Skin of body (tissue), 3 donors: ENCODE measurements at places on chromosomes 13 and 19.

GRCh38 chr19:16139752-16140151 lies 3.7 kb upstream of the HSH2D start:
- DNase-seq = no peak

DNA sequence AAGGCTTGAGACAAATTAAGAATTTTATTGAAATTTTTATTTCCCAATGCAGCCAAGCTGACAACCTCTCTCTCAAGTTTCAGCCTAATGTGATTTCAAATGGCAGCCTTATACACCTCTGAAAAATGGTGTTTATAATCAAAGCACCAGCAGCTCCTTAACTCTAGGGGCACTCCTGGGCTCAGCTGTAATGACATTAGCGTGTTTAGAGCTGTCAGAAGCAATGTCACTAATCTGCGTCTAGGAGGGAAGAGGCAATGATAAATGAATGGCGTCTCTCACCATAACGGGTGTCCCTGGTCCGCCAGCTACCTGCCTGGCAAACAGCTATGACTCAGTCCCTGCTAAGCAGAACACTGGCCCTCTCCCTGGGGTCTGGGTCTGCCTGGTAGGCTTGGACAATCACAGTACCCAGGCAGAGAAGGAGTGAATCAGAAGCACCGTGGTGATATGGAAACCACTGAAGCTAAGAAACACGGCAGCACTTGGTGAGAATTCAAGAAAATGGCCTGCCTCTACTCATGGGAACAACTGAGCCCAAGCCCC lies 131.8 kb upstream of the VSTM2B start:
- no peak for DNase-seq

DNA sequence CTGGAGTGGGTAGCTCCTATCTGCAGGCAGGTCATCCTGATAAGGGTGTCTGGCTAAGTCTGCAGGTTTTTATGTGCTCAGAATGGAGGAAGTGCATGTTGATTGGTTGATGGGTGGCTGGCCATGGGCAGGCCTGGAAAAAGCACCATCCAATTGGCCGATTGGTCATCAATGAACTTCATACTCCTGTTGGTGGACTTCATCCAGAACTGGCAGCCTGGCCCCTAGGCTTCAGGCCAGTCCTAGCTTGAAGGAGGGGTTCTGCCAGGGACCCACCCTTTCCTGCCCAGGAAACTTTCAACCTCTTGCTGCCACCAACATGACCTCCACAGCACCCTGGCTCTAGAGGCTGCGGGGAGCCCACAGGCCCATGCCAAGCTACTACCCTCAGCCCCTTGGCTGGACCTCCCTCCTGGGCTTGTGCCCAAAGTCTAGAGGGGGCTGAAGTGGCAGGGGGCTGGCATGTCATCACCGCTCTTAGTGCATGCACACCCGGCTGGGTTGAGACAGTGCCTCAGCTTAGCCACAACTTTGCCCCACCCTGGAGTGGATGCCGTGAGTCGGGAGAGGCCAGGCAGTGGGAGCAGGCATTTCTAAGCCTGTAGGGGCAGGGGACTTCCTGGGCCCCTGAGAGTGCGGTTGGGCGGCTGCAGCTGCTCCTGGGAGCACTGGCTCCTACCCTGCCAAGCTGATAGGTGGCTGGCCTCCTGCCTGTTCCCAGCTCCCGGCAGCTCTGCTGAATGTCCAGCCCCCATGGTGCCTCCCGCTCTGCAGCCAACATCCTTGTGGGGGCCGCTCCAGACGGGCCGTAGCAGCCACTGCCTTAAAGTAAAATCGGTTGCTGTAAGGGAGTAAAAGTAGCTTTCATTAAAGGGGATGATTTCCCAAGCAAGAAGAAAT lies 13.2 kb downstream of the DNAJC15 start:
- DNase-seq = no peak

GRCh38 chr19:19010551-19010950 lies 22.8 kb downstream of the SUGP2 start:
- DNase-seq = no peak

- DNase-seq = no peak
These were observed 4.8 kb upstream of the NFIC start for GRCh38 chr19:3361384-3362216.

DNA sequence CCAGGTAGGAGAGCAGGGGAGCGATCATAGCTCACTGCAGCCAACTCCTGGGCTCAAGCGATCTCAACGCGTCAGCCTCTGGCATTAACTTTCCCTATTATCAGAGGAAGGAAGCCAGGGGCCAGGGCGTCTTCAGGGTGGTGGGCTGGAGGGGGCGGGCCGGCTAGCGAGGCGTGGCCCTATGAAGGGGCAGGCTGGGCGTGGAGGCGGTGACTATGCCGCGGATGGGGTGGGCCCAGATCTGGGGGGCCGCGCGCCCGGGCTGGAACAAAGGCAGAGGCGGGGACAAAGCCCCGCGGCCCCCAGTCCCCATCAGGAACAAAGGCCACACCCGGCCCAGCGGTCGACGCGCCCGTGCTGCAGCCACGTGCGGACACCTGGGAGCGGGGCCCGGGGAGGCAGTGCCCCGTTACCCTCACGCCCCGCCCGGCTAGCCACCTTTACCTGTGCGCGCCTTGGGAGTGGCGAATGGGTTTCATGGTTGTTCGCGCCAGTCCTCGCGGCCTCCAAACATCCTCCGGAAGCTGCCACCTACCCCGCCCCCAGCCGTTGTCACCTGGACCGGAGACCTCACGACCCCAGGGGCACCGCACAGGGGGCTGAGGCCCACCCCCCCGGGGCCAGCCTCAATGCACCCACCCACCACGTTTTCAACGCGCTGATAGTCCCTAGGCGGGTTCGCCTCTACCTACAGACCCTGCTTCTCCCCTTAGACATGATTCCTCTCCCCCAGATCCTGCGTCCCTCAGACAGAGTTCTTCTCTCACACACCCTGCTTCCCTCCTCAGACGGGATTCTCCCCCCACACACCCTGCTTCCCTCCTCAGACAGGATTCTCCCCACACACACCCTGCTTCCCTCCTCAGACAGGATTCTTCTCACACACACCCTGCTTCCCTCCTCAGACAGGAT lies 5.4 kb upstream of the TRIM28 start:
- peak; percentile 55 for DNase-seq

DNA sequence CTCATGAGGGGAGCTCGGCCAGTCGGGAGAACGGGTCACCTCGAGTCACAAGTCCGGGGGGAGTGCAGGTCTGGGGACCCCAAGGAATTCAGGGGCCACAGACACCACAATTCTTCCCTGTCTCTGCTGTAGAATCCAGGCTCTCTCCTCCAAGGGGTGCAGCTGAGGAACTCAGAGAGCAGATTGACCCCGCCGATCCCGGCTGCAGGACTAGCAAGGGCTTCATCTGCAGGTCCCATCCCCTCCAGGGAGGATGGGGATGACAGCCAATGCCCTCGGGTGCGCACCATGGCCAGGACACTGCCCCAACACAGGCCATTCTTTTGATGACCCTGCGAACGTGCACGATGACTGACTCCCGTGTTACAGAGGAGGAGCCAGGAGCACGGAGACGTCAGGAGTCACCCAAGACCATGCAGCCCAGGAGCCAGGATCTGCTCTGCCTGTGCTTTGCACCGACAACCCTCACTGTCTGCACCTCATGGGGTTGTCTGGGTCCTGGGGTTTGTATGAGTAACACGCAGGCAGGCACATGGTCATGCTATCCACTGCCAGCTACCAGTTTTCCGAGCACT lies 48.5 kb upstream of the TUBGCP3 start:
- DNase-seq = no peak

DNA sequence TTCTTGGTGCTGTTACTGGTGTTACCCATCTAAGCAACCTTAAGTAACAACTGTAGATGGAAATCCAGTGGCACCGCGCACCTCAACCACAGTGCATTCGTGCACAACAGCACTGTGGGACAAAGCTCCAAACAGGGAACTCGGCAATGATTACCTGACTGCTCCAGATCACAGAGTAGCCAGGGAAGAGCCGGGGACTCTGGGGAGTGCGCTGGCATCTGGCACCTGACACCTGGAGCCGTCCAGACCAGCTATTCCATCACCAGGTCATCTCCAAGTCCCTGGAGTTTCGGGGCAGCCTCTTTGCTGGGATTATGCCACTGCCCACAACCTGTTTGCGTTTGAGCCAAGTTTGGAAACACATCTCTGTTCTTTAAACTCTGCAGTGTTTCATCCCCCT lies 62.0 kb downstream of the COL4A1 start:
- DNase-seq = no peak

GRCh38 chr13:26185720-26186117 lies 36.4 kb downstream of the RNF6 start:
- no peak for DNase-seq

DNA sequence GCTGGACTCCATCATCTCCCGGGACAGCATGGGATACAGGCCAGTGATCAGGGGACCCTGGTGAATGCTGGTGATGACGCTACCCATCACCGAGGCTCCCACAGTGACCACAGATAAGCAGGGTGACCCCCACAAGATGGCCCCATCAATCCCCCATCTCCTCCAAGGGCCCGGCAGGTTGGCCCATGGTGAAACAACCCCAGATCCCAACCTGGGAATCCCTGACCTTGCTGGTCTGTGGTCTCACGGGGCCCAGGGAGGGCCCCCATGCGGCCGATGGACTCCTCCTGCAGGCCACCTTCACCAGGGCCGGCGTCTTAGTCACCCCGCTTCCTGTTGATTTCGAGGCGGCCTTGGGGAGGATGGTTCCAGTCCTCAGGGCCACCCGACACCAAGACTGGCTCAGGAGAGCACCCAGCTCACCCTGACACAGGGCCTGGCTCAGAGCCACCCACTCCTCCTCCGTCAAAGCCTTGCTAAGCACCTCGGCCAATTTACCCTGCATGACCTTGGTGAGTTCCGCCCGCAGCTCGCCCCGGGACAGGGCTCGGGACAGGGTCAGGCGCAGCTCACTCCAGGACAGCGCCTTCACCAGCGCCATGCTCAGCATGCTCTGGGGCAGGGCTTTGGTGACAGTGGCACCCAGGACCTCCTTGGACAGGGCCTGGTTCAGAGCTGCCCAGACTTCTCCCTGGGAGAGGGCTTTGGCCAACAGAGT lies 10.0 kb downstream of the IQCN start:
- DNase-seq = no peak

DNA sequence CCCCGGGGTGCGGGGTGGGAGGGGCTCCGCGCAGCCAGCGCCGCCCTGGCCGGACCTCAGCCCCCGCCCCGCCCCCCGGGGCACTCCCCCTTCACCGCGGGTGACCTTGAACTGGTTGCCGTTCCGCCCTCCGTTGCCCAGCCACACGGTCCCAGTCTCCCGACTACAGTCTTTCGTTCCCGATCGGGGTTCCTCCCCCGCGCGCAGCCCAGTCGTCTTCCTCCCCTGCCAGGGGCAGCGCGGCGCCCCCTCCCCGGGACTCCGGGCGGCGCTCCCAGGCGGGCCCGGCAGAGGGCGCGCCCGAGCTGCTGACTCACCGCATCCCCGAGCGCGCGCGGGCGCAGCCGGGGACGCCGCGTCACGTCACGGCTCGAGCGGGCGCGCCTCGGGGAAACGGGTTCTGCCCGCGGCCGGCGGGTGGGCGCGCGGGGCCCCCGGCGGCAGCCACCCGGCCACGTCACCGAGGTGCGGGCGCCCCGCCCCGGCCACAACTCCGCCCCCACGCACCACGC lies 459 bp downstream of the MIDN start:
- DNase-seq = peak; percentile 73

- no peak for DNase-seq
These were observed 259.4 kb downstream of the DACH1 start for GRCh38 chr13:71607575-71607974.

- DNase-seq = no peak
These were observed 190.2 kb downstream of the GPC6 start for GRCh38 chr13:93416736-93417355.

DNA sequence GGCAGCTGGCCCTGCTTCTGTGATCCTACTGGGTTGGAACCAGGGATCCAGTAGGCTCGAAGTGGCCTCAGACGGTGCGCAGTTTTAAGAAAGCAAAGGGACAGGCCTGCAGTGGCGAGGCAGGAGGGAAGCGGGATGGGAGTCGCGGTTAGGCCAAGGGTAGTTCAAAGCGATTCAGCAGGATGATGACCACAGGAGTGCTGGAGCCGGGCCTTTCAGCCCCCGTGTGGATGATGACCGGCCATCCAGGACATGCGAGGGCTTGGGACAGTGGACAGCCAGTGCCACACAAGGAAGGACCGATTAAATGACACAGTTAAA lies 854 bp downstream of the RNASEH2B start:
- DNase-seq = no peak

- DNase-seq = peak; percentile 36
These were observed 12.4 kb downstream of the SNRNP70 start for GRCh38 chr19:49097453-49098288.

DNA sequence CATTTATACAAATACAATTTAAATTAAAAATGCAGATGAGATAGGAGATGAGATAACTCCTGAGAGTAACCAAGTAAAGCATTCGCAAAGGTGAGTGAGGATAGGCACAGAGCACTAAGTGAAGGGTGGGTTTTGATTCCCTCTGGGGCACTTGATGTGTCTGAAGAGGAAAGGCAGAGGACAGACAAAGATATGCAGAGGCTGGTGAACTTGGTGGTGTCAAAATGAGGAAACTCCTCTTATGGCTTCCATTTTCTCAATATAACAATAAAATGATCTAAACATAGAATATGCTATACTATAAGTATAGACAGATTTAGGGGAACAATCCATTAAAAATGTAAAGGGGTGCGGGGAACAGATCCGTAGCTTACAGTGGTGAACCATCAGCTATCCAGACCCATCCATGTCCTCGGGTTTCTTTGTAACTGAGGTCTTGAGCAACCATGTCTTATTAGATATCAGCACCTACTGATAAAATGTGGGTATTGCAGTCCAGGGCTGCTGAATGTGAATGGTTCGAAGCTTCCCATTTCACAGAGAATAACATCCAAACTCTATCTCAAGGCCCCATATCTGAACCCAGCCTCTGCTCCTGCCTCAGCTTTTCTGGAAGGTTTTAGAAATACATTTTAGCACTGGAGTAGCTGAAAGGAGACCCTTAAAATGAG lies 73.9 kb upstream of the SLC10A2 start:
- no peak for DNase-seq

GRCh38 chr19:13092606-13093235 lies 9.9 kb downstream of the LYL1 start:
- no peak for DNase-seq

GRCh38 chr13:44747179-44747578 lies 171.0 kb upstream of the TSC22D1 start:
- no peak for DNase-seq
